ENCODE measurements at places on chromosomes 2 and 18.

GRCh38 chr2:239955989-239956817 is 68.9 kb downstream of the NDUFA10 start:
- DNase-seq: no peak

DNA sequence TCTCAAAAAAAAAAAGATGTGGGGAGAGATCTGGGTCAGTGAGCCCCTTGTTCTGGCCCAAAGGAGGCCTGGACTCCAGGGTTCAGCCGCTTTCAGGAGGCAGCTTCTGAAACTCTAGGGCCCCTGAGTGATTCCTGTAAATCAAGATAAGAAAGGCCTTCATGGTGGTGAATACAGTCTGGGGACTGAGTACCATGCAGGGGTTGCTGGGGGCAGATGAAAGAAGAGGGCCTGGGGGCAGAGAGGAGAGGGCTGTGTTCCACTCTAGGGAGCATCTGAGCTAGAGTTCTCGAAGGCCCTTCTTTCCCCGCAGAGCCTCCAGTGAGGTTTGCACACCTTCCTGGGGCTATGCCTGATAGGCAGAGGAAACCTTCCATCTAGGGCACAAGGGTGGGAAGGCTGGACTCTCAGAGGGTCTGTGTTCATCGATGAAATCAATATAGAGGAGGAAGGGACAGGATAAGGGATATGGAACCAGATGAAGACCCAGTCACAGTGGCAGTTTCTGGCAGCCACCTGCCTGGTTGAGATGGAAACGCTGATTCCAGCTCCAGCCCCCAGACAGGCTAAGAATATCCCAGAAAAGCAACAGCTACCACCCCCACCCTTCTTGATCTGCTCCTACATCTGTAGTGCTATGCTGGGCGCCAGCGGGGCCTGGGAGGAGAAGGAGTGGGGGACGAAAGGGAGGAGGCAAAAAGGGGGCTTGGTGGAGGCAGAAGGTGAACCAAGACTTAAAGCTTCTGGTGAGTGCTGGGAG is 4.7 kb upstream of the CDK5R2 start:
- no peak for DNase-seq

GRCh38 chr18:12860530-12860929 is 23.5 kb downstream of the PTPN2 start:
- no peak for DNase-seq

GRCh38 chr2:89844221-89844943 is 1152.9 kb downstream of the RPIA start:
- no peak for DNase-seq

DNA sequence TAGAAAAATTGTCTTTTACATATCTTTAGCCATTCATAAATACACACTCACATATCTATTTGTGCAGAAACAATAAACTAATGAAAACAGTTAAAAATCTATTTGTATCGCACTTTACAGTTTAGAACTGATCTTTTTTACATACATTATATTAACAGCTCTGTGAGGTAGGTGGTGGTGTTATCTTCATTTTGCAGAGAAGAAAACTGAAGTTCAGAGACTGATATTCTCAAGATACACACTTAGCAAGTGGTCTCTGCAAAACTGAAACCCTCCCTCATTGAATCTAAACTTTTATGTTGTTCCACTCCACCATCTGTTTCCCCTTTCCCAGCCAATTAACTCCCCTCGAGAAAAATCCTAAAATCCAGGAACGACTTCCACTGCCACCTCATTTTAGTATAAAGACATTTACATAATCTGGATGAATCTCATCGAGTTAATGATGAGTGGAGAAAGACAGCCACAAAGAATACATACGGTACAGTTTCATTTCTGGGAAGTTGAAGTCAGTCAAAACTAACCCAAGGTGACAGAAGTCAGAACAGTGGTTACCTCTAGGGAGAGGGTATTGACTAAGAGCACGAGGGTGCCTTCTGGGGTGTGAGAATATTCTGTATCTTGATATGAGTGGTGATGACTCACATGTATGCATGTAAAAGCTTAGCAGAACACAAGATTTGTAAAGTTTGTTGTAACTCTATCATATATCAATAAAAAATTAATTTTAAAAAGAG is 524.2 kb upstream of the TCF4 start:
- peak; percentile 24 for DNase-seq

- DNase-seq: no peak
These were observed 293.7 kb upstream of the HDAC4 start for GRCh38 chr2:239694487-239694886.

- DNase-seq: no peak
These were observed 7.5 kb downstream of the C18orf32 start for GRCh38 chr18:49479381-49480137.

DNA sequence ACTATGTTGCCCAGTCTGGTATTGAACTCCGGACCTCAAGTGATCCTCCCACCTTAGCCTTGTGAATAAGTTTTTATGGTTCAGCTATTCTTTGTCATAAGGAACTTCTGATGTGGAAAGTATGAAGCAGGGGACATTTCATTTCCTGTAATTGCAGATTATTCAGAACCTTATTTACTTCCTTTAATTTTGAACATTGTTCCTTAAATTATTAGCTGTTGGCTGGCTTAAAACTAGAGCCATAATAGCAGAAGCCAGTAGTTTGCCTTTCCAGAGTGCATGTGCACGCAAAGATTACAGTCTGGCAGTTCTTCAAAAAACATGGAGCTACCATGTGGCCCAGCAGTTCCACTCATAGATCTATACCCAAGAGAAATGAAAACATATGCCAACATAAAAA is 53.1 kb downstream of the PMS1 start:
- no peak for DNase-seq

GRCh38 chr2:134190807-134191203 is 63.1 kb upstream of the MGAT5 start:
- DNase-seq: no peak

- no peak for DNase-seq
These were observed 2.0 kb downstream of the GMCL1 start for GRCh38 chr2:69831354-69831905.

DNA sequence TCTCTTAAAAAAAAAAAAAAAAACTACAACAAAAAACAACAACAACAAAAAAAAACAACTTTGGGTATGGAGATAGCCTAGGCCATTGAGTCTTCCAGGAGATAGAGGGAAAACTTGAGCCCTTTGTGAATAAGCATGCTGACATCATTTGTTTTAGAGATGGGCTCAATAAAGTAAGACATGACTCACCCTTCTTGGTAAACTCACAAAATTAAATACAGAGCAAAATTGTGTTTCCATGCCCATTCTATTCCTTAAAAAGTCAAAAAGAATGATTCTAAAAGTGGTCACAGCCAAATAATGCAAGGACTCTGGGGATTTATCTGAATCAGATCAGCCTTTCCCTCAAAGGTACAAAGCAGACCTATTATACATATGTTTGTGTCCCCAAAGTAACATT is 117.4 kb downstream of the ETAA1 start:
- peak; percentile 54 for DNase-seq

GRCh38 chr2:126751477-126751876 is 95.5 kb downstream of the GYPC start:
- DNase-seq: no peak

GRCh38 chr2:171847627-171848026 is 46.4 kb downstream of the SLC25A12 start:
- DNase-seq: no peak

DNA sequence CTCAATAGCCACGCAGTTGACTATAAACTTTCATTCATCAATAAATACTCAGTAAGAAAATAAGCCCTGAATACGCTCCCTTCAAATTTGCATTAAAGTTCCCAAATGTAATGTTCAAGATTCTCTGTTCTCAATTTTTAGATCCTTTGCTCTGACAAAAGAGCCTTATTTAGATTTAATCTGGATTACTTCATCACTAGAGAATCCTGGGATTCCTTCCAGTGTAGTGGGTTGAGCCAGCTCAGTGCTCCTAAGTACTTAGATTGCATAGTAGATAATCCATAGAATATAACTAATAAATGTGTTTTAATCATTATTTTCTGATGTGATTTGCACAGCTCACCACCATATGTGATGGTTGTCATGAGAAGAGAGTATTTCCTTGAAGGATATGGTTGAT is 1286.2 kb downstream of the SUCLG1 start:
- peak; percentile 30 for DNase-seq

DNA sequence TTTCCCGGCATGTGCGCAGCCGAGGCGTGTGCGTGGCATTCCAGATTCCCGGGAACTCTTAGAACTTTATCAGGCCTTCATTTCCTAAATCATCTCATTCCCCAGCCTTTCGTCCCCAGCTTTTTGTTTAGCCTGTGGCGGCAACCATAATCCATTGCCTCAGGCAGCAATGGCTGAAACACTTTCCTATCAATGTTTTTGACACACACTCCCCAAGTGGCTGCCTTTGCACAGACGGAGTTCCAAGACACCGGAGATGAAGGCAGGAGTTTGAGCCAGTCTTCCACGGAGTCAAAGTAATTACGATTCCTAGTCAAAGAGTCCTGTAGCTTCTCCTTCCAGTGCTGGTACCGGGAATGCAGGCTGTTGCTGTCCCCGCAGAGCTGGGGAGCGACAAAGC is 64.8 kb downstream of the KCNG2 start:
- DNase-seq: no peak

GRCh38 chr18:65057439-65058083 is 693.3 kb upstream of the CDH7 start:
- DNase-seq: no peak

DNA sequence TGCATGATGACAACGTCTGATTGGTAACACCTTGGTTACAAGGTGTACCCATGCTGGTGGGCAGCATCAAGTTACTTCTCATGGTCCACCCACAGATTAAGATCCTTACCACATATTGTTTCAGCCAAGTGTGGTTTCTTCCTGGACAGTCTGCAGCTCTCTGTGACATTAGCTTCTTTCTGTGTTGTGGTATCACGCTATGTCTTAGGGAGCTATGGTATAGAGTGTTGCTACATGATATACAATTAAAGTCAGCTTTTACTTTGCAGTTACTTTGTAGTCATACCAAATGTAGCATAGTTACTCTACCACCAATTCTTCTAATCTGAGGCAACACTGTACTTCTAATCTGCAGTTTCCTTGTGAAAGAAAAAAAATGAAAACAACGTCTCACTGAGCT is 48.8 kb downstream of the ZCCHC2 start:
- DNase-seq: no peak

- no peak for DNase-seq
These were observed 37.5 kb downstream of the TTC39C start for GRCh38 chr18:24052053-24052452.

DNA sequence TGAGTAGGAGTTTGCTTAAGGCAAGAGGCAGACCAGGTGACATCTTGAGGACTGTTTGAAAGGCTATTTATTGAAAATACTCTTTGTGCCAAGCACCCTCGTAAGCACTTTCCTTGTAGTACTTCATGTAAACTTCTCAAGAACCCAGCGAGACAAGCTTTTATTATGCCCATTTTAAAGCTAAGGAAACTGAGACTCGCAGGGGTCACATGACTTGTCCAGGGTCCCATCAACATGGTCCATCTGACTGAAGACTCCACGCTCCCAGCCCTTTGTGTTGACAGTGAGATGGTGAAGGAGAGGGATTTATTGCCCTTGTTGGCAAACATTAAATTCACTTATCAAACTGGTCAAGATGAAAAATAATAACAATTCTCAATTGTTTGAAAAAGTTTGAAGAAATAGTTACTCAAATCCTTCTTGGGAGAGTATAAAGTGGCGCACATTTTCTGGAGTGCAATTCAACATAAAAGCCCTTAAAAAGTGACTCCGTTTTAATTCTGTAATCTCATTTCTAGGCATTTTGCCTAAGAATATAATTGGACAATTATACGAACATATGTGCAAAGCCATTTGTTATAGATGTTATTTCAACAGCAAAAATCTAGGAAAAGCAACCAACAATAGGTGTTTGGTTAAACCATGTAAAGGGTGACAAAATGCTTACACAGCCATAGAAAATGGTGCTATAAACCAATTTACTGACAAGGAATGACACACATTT is 270.5 kb upstream of the NCKAP5 start:
- no peak for DNase-seq

GRCh38 chr2:174586418-174587295 is 10.9 kb downstream of the WIPF1 start:
- peak; percentile 39 for DNase-seq

DNA sequence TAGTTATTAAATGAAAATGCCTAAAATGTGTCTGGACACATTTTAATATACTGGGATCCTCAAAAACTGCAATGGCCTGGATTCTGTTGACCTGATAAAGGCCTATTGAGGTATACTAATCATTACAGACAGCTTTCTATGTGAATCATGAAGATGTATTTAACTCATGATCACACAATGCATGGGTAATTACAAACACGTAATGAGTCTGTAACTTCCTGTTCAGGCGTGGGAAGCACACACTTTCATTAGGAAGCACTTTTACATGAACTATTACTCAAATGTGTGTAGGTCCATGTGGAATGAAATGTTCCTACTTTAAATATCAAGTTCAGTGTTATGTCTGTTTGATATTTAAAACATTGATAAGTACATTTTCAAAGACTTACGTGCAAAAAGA is 108.7 kb downstream of the NCKAP5 start:
- no peak for DNase-seq

GRCh38 chr18:54528942-54529376 is 62.1 kb upstream of the DYNAP start:
- DNase-seq: no peak

DNA sequence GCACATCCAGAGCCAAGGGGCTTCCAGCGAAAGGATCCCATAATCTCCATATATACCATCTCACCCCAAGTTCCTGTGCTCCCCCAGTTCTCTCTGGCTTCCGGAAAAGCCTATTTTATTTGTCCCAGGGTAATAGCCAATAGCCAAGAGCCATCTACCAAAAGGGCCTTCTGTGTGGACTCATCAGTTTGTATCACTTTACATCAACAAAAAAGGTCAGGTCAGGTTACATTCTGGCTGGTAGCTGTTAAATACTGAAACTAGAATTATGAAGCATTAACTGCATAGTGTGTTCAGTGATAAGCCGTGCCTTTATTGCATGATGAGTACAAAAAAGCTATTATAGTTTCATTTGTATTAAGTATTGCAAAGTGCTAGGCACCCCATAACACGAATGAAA is 223.7 kb downstream of the IRS1 start:
- no peak for DNase-seq

- peak; percentile 49 for DNase-seq
These were observed 49.9 kb downstream of the DGKD start for GRCh38 chr2:233404222-233404621.

- DNase-seq: peak; percentile 6
These were observed 38.8 kb downstream of the NCAPH start for GRCh38 chr2:96374211-96374951.

GRCh38 chr2:153872311-153873051 is 759 bp downstream of the GALNT13 start:
- no peak for DNase-seq

GRCh38 chr2:224982910-224983711 is 59.2 kb downstream of the DOCK10 start:
- DNase-seq: peak; percentile 82

GRCh38 chr18:62631173-62631572 is 84.2 kb upstream of the PHLPP1 start:
- no peak for DNase-seq

All from adipocyte (in vitro differentiated cells).